ENCODE measurements at places on chromosomes 6 and 20.

DNA sequence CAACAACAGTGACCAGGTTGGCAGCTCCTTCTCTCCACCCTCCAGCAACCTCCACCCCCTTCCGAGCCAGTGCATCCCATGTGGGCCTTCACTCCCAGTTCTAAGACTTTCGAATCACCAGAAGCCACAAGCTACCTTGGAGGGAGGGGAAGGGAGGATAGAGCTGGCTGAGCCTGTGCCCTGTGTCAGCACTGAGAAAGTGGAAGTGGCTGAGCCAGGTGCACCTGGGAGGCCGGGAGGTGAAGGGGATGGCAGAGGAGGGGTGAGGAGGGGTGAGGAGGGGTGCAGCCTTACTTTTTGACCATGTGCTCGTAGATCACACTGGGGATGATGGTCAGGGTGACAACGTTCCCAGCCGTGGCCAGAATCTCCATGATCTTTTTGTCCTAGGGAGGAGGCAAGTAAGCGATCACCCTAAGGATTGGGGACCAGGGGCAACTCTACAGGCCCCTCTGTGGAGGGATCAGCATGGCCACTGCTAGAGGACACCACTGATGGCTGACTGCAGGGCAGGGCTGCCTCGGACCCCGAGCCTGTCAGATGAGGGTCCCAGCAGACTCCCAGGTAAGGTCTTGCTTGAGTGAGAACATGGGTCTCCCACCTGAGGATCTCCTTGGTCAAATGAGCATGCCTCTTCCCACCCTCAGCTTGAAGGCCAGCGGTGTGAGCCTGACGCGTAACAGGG is 18.3 kb downstream of the SDCBP2 start:
- no peak for DNase-seq

- no peak for DNase-seq
Measured at GRCh38 chr6:134073161-134073560, 20.7 kb upstream of the SLC2A12 start.

- no peak for DNase-seq
Measured at GRCh38 chr6:169024047-169024660, 229.5 kb downstream of the THBS2 start.

GRCh38 chr6:39808346-39808745 is 16.2 kb downstream of the DAAM2 start:
- no peak for DNase-seq

GRCh38 chr20:63090682-63091571 is 84.2 kb upstream of the BHLHE23 start:
- DNase-seq: no peak

DNA sequence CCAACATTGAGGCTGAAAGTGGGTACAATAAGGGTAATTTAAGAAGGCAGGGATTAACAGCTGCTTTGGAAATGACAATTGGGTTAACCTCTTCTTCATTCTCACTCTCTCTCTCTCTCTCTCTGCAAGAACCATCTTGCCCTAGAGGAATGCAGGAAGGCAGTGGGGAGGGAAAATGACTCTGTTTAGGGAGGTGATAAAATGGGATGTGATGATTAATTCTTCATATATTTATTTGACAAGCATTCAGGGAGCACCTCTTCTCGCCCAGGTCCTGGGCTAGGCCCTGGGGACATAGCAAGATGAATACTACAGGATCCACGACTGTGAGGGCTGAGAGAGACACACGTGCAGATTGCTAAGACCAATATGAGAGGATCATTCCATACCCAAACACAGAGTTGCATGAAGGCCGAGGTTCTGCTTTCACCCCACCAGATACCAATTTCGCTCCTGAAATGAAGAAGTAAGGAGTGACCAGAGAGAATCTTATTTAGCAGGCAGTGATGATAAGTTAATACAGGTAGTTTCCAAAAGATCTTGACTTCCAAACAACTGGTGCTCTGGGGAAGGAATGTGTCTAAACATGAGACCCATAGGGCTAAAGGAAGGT is 13.3 kb upstream of the PTPN1 start:
- DNase-seq: no peak

- DNase-seq: no peak
Measured at GRCh38 chr6:168815229-168815628, 374.2 kb downstream of the SMOC2 start.

DNA sequence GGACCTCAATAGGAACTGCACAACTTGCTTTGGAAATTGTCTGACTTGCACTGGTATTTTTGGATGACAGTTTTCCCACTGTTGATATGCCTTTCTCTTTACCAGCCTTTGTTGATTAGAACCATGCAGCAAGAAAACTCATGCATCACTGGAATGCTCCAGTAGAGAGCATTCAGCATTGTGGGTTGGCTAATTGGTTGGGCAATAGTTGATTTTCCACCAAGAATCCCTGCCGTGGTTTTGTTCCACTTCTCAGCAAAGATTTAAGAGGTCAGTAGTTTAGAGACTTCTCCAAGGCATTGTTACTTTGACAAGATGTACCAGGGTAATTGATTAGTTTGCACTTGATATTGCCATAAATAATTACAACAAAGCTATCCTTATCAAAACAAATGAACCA is 260.0 kb downstream of the DHX35 start:
- no peak for DNase-seq

DNA sequence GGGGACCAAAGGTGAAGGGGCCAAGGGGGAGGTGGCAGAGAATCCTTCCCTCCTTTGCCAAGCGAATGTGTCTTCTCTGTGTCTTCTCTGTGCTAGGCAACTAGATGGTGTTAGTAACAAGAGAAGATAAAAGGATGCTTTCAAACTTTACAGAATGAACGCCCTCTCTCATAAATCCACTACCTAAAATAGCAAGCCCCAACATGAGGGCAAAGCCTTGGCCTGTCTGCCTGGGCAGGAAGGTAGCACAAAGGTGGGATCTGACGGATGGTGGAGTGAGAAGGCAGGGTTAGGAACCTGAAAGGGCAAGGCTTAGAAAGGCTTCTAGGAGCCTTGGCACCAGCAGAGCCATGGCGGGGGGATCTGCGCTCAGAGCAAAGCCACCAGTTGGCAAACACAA is 13.6 kb upstream of the TGM3 start:
- DNase-seq: no peak

DNA sequence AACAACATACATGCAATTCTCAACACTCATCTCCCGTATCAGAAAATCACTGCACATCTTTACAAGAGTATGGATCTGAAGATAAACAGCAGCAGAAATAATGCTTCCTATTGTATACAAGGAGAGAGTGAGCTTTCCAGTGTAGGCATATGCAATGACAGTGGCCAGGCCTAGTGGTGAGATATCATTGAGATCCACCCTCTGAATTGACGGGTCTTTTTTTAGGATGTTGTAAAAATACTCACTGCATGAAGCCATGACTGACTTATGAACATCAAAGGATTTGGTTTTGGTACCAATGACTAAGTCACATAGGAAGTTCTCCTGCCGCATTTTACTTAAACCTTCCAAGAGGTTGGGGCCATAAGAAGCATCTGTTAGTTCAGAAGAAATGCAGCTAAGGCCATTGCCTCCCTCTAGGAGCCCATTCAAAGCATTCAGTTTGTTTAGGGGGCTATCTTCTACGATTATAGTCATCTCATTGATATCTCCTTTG is 10.8 kb downstream of the KLHL31 start:
- DNase-seq: no peak

- no peak for DNase-seq
Measured at GRCh38 chr6:162157167-162157870, 570.2 kb downstream of the PRKN start.

DNA sequence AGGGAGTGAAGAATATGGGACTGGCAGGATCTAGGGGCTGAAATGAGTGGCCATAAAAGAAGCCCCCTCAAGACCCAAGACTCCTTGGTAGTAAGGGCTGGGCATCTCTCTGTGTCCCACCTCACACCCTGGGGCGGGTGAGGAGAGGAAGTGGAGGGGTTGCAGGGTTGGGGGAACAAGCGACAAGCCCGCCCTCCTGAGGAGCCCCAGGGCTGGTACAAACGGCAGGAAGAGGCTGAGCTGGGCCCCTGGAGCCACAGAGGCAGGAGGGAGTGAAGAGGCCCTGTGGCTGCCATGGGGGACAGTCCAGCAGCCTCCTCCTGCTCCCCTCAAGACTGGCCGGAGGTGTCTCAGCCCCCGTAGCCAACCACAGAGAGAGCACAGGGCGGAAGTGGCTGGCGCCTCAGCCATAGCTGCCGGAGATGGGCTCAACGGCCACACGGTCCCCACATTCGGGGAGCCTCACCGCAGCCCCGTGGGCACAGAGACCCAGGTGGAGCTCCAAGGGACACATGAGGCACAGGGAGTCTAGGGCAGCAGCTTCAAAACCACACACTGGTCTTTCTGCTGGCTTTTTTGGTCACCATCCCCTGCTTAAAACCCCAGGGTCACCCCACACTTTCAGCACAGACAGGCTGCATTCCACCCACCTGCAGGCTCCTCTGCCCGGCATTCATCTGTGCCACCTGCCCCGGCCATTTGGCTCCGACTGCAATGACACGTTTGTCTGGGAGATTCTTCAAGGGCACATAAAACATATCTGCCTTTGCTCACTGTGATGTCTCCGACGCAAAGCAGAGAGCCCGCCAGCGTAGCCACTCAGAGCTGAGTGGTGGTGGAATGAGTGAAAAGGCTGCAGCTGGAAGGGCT is 524 bp downstream of the C20orf203 start:
- DNase-seq: no peak

- DNase-seq: no peak
Measured at GRCh38 chr6:98539741-98540140, 294.6 kb upstream of the POU3F2 start.

GRCh38 chr6:43334466-43335095 is 26.0 kb upstream of the CRIP3 start:
- peak; percentile 20 for DNase-seq

DNA sequence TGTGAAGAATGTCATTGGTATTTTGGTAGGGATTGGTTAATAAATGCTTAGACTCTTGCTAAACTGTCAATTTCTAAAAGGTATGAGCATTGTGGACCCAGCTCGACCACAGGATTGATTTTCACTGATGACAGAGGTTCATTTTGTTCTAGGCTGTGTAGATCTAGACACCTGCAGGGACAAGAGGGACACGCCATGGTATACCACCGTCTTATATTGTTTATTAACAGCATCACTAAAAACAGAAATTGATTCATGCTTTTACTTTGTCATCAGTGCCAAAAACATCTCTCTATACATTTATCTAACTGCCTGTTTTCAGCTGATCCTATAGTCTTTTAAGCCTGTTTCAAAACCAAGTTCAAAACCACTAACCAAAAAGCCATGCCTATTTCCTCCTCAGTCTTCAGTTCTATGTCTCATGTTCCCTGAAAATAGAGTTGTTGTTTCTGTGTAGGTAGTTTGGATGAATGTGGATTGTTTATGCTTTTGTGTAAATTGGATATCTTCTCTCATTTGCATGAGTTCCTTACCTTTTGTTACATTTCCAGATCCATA is 109.8 kb downstream of the JAG1 start:
- DNase-seq: no peak

DNA sequence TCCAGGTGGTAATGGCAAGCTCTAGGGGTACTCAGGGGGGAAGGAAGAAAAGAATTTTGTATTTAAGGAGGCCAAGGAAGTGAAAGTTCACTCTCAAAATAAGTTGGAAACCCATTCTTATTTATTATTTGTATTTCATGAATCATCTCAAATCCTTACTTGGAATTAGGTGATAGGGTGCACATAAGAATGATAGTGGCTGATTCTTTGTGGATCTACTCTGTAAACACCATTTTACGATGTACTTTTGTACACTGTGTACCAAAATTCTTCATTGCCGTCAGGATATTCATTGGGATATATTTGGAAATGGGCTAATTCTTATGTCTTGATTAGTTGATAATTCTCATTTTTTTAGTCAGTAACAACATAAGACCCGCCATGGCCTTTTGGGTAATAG is 179.5 kb upstream of the LAMP5 start:
- DNase-seq: no peak

- DNase-seq: no peak
Measured at GRCh38 chr20:61760321-61760720, 305.4 kb downstream of the TAF4 start.

- DNase-seq: no peak
Measured at GRCh38 chr6:13299403-13299821, 28.9 kb downstream of the TBC1D7 start.

- DNase-seq: no peak
Measured at GRCh38 chr6:149995235-149995750, 30.0 kb downstream of the RAET1L start.

DNA sequence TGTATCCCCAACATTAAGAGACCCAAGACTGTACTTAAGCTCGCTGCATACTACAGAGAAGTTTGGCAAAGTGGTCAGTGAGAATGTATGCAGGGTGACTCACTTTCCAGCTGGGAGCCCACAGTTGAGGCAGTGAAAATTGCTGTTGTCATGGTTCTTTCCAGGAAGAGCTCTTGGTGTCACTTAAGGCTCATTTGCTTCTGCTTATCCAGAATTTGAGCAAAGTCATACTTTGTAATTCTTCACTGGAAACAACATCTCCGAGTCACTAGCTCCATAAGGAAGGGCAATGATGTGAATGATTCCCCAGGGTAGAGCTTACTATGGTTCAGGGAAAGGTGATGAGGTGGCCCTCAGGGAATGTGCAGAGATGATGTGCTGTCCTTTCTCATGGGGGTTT is 65.4 kb upstream of the FBXL4 start:
- DNase-seq: peak; percentile 90

DNA sequence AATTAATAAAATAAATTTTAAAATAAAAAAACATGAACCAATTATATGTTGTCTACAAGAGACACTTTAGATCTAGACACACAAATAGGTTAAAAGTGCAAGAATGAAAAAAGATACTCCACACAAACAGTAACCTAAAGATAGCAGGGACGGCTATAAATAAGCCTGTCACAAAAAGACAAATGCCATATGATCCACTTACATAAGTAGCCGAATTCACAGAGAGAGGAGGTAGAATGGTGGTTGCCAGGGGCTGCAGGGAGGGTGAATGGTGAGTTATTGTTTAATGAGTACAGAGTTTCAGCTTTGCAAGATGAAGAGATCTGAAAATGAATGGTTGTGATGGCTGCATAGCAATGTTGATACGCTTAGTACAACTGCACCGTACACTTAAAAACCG is 32.7 kb downstream of the KATNA1 start:
- DNase-seq: no peak

- no peak for DNase-seq
Measured at GRCh38 chr6:106974336-106974998, at the start of gene CD24. Gene CD24 (minus strand): TSS chr6:106974729. CDS start chr6:106974646, 83 bp downstream.

GRCh38 chr6:142946924-142947713 is 2.1 kb upstream of the HIVEP2 start:
- DNase-seq: no peak

DNA sequence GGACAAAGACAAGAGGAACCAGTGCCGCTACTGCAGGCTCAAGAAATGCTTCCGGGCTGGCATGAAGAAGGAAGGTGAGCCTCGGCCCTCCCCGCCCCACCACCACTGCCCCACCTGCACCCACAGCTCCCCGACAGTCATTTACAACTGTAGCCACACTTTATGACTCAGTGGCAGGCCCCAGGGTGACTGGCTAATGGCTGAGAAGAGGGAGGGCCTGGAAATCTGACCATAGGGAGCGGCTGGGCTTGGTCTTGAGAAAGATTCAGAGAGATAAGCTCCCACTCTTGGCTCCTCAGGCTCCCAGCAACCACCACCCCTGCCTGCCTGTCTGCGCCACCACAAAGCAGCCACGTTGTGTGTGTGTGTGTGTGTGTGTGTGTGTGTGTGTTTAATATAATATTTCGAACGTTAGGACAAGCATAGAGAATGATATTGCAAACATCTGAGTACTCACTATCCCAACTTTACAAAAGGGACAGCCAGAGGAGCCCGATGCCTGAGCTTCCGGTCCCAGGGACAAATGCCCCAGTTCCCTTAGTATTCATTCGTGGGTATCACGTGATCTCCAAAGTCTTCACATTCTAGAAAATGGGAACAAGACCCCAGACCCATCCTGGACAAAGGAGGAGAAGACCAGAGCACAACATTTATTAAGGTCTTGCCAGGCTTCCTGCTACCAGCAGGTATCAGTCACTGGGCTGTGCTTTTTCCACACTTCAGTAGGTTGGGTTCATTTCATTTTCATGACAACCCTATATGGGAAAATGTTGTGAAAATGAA is 52.1 kb downstream of the HNF4A start:
- no peak for DNase-seq
